ENCODE measurements at places on chromosomes 2 and 18.
A peak's percentile ranks its signal among the peaks of the same experiment; 100 is the strongest.

GRCh38 chr18:51391731-51392130 lies 194.2 kb upstream of the MEX3C start:
- DNase-seq, result no peak

DNA sequence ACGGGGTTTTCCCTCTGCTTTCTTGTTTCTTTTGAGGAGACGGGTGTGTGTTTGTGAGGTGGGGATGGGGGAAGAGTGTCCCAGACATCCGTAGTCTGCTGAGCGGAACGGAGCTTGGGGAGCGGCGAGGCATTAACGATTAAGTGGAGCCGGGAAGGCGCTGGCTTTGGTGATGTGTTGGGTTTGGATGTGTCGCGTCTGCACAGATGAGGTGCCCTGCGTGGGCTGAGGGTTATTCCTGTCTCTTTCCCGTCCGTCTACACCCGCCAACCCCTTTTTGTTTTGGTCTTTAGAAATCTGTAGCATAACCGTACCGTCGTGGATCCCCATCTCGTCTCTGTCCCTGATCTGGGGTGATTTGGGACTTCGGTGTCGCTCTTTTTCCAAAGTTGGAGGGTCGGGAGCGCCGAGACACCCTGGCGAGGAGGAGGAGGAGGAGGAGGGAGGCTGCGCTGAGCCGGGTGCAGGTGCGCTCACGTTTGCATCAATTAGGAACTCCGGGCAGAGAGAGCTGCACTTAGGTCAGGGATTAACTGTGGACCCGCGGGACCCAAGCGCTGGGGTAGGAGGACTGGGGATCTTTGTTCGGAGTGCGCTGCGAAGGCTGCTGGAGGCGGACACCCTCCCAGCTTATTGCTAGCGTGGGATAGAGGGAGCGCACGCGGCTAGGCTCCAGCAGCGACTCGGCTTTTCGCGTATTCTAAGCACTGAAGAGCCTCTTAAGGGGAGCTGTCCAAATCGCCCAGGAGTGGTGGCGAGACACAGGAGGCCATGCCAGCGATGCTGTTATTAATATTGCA lies 720.3 kb downstream of the DPP10 start:
- no peak for DNase-seq

DNA sequence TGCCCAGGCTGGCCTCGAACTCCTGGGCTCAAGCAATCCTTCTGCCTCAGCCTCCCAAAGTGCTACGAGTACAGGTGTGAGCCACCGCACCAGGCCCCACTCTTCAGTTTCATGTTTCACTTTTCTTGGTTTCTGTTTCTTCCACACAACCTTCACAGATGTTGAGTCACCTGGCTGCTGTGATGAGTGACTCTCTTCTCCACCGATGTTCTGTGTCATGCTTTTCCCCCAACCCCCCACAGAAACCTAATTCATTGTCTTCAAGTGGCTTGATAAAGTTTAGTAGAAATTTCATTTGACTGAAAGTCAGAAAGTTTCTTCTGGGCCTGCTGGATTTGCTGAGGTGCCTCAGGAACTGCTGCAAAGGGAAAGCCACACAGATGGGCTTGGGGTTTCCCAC lies 78.5 kb downstream of the SPHKAP start:
- no peak for DNase-seq

DNA sequence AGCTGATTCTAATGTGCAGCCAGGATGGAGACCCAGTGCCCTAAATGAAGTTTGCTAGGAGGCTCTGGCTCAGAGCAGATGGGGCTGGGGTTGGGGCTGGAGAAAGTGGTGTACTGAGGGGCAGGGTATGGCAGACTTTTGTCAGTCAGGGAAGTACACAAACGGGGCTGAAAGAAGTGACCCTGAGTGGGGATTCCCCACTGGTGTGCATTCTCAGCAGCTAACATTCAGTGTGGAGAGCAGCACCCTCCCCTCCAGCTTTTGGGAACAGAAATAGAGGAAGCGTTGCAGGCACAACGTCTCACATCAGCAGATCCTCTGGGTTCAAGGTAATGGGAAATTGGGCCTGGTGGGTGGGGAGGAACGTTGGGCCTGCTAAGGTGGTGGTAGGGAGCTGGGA lies 89.1 kb upstream of the GCFC2 start:
- DNase-seq, result no peak

- DNase-seq, result no peak
These were observed 105.9 kb downstream of the HIBCH start for GRCh38 chr2:190213441-190214335.

GRCh38 chr2:31893094-31893493 lies 117.7 kb downstream of the MEMO1 start:
- DNase-seq, result no peak

DNA sequence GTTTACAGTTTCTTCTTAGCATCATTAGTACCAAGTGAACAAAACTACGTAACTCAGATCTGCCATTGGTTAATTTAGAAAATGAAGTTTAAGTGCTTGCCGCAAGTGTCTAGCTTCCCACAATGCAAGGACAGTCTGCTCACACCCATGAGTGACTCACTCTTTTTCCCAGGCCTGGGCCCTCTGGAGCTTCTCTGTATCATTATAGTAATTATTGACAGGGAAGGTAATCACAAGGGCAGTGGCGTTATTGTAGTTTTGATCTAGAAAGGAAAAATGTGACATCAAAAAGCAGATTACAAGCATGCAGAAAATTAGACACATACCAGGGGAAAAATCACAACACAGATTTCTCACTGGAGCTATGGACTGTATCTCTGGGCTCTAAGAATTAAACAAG lies 38.5 kb downstream of the NPC1 start:
- DNase-seq, result no peak

GRCh38 chr2:60214626-60214875 lies 338.9 kb downstream of the BCL11A start:
- no peak for DNase-seq

- DNase-seq, result no peak
These were observed 361.8 kb upstream of the UBE2E3 start for GRCh38 chr2:180618570-180618969.

DNA sequence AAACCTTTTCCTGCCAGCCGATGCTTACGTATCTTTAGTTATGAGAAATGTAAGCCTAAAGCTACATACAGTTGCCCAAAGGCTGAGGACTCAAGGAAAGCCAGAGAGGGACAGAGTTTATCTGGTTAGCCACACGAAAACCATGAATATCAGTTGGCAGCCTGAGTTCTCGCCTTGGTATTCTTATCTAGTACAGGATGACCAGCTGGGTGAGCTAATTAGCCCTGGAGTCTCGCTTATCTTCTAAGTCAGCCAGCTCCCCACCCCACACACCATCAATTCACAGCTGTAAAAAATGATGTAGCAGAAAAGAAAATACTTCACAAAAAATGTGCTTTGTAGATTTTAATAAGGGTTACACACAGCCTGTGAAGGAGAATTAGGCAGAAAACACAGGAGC lies 617.5 kb upstream of the SOX11 start:
- DNase-seq, result no peak

- no peak for DNase-seq
These were observed 239.4 kb upstream of the TANK start for GRCh38 chr2:160920791-160921303.

- no peak for DNase-seq
These were observed 110.3 kb upstream of the PKDCC start for GRCh38 chr2:41937464-41937906.

DNA sequence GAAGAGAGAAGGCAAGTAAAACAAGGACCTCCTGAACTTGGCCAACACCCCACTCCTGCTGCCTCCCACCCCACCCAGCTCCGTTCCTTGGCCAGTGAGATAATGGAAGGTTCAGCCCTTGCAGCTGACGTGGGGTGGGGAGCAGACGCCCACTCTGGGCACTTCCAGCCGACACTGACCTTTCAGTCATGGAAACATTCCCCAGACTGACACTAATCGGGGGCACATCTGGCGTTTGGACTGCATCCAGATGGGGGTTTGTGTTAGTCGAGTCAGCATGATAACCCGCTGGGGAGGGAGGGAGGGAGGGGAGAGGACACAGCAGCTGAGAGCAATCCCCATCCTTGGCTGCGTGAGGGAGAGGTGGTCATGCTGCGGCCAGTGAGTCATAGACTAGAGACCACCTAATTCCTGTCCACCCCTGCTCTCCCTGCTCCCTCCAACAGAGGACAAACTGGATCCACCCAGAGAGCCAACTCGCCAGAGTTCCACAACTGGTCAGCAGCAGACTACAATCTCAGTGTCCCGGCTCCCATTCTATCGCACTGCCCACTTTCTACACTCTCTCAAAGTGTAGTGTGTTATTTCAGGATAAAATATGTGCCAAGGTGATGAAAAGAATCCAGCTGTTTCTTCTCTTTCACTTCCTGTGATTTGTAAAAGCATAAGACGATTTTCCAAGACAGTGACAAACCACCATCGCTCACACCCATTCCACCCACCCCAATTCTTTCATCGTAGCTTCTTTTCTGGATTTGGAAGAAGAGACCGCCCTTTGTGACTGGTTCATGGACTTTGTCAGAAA lies 115.4 kb upstream of the PKDCC start:
- no peak for DNase-seq

DNA sequence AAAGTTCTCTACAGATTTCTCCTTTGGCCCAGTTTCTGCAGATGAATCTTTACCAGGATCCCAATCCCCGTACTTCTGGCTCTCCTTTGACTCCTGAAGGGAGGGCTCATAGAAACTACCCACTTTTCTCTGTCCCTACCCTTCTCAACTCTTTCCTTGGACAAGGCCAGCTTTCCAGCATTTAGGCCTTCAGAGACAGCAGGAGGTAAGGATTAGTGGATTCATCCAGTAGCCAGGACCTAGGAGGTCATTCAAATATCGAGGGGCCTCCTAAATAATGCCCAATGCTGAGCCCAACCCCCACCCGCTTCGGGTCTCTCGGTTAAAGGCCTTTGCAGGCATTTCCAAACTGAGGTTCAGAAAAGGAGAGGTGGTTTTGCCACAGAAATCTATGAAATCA lies 4.8 kb upstream of the ZNF532 start:
- no peak for DNase-seq

- no peak for DNase-seq
These were observed 144.7 kb upstream of the PGAP1 start for GRCh38 chr2:197071213-197071612.

DNA sequence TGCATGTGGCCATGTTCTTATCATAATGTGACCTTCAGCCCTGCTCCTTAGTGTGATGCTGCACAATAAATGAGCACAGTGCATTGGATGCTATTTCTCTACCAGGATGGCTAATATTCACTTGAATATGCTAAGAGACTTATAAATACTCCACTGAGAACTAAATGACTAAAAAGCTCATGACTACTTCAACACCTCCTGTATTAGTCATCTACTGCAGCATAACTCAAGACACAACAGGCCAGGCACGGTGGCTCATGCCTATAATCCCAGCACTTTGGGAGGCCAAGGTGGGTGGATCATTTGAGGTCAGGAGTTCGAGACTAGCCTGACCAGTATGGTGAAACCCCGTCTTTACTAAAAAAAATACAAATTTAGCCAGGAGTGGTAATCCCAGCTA lies 213.4 kb downstream of the RND3 start:
- DNase-seq, result no peak

DNA sequence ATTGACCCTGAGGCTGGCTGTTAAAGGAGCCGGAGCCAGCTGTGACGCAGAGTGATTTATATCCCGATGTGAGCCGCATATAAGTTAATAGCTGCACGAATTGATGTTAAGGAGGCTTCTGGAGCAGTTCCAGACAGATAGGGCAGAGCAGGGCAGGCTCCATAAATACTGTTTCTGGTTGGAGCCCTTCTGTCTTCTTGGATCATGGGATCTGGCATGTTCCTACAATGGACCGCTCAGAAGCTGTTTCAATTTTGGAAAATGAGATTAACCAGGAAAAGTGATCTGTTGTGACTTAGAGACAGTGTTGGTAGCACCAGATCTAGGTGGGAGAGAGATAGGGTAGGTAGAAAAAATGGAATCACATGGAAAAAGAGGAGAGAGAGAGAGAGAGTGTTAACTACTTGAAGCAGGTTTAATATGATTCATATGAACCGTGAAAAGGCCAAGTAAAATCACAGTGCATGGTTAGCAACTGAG lies 4.8 kb upstream of the IGFBP5 start:
- DNase-seq, result peak; percentile 81

DNA sequence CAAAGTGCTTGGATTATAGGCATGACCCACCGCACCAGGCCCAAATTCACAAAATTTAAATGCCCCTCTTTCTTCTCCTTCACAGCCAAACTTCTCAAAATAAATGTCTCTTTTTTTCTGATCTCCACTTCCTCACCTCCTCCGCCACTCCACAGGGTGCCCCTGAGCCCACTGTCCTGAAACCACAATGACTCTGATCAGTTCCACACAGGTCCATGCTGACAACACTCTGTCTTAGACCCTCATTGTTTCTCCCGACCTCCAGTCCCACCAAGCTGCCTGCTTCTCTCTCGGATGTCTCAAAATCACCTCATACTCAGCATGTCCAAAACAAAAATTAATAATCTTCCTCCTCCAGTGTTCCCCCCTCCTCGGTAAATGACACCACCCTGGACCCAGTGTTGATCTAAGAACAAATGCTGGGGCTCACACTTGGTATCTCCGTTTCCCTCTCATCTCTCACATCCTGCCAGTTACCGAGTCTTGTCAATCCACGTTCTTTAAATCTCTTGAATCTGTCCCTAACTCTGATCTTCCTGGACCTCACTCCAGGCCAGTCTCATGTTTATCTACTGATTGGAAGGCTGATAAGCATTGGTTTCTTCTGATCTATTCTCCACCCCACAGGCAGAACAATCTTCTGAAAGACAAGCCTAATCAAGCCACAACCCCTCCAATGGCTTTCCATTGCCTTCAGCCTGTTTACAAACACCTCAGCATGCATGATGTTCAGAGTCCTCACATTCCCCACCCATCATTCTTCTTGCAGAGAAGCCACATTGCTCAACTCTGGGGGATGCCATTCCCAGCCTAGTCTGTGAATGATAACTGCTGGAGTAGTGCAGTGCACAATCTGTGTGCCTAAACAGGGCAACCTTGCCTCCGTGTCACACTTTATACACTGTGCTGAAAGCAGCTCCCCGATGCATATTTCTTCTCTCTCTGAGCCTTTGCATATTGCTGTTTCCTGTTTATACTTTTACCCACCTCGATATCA lies 12.4 kb upstream of the ANKRD44 start:
- no peak for DNase-seq

DNA sequence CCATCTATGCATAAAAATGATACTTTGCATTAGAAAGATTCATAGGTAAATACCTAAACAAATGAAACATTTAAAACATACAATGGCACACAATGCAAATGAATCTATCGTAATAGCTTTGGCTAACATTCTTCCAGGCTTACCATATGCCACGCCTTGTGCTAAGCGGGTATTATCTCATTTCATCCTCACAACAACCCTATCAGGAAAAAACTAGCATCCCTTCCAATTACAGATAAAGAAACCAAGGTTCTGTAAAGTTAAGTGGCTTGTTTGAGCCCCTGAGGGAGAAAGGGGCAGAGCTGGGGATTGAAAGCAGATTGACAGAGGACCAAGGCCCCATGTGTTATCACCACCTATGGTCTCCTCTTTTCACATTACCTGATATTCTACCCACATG lies 145.4 kb upstream of the ETAA1 start:
- no peak for DNase-seq

- no peak for DNase-seq
These were observed 94.8 kb downstream of the SPOPL start for GRCh38 chr2:138596403-138596802.

GRCh38 chr2:183614799-183615435 lies 490.7 kb downstream of the NUP35 start:
- no peak for DNase-seq

GRCh38 chr2:186382932-186383331 lies 103.1 kb upstream of the ZC3H15 start:
- no peak for DNase-seq
